NCI-H446 treated with DMSO at 0.1 percent for 48 hours (cell line): ENCODE measurements at places on chromosomes 11 and 22.

DNA sequence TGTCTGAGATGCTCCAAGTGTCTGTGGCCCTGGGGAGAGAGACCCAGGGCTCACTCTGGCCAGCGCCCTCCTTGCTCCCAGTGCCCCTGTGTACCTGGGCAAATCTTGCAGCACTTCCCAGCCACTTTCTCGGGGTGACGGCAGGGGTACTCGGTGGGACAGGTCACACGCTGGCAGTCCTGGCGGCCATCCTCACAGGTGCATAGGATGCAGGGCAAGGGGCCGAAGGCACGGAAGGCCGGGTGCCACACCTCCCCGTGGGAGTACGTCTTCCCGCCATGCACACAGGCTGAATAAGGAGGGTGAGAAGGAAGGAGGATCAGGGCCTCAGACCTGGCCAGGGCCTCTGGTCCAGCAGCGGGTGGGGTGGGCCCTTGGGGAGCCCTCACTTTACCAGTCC lies 28.0 kb downstream of the CHRDL2 start:
- no peak for DNase-seq

- no peak for DNase-seq
Observed at GRCh38 chr22:21948824-21949568, 3.7 kb downstream of the PPM1F start.

GRCh38 chr11:17408641-17409040 lies 20.2 kb upstream of the KCNJ11 start:
- no peak for DNase-seq

DNA sequence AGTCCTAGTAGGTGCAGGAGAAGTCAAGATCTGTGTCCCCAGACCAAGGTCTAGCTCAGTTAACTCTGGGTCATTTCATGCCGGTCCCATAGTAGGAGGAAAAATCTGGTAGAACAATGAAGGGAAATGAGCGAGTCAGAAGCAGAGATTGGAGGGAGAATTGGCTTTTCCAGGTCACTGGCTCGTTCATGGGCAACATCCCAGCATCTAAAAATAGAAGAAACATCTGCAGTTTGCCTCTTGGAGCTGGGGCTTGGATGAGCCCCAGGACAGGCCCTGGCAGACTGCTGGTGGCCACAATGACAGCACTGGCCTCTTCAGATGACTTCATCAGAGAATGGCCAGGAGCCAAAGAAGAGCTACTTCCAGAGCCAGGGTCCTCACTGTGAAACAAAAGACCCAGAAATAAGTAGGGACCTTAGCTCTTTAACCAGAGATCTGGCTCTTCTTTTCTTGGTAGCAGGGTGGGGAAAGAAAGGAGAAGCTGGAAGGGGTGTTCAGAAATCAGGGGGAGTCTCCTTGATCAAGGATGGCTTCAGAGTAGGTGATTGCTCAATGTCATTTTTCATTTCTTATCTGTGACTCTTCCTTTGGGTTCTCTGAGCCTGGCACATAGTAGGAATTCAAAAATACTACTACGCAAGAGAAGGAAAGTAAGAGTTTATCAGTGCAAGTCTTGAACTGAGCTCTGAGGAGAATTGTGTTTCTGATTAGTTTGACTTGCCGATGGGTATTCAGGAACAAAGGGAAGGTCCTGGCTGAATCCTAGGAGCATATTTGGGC lies 102.6 kb downstream of the TMPRSS5 start:
- DNase-seq = peak; percentile 45

DNA sequence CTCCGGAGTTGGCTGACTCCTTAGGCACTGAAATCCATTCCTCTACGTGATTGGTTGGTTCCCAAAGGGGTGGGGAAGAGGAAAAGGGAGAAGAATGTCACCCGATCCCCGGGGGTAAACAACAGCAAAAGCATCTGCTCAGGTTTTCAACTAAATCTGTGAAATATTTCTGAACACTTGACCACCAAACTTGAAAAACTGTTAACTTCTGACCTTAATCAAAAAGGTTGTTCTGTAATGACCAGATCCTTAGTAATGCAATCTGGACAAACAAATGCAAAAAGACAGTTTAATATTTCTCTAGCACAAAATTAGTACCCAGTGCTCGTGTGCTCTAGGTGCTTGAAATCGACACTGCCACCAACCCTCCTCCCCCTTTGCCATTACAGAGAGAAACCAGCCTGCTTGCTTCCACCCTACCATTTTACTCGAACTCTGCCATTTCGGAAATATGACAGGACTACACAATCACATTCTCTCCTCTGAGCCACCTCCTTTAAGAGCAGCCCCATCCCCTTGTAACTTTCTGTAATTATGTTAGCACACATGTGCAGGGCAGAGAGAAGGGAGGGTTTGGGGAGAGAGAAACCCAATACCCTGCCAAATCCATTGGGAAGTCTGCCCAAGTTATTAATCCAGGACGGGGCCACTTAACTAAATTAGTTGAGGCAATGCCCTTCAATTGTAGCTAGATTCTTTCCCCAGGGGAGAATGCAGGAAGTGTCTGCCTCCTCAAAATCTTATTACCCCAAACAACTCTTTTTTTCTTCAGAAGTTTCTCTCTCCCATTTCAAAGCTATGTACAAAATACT lies 113.8 kb downstream of the RBFOX2 start:
- peak; percentile 93 for DNase-seq

GRCh38 chr22:24101966-24102365 lies 79.3 kb upstream of the SUSD2 start:
- no peak for DNase-seq

DNA sequence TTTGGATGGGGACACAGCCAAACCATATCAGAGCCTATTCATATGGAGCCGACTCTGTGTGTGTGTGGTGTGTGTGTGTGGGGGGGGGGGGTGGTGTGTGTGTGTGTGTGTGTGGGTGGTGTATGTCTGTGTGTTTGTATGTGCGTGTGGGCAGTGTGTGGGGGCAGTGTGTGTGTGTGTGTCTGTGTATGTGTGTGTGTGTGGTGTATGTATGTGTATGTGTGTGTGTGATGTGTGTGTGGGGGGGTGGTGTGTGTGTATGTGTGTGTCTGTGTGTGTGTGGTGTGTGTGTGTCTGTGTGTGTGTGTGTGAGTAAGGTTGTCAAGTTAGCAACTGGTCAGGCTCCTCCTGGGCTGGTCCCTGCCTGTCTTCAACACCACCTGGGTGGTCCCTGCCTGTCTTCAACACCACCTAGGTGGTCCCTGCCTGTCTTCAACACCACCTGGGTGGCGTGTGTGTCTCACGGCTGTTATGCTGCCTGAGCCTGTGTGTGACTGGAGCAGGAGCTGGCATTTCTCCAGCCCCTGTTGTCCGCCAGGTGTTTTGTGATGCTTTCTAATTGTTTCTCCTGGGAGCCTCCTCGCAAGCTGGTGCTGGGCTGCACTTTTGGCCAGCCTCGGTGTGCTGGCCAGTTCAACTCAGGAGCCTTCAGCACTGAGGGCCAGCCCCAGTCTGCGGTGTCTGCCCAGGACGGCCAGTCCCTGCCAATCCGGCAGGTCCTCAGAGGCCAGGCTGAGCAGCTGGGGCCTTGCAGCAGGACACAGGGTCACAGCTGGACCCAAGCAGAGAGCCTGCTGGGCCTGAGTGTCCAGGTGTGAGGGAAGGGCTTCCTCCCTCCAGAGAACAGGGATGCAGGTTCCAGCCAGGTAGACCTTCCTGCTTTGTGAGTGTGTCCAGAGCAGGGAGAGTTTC lies 21.5 kb upstream of the PVALB start:
- DNase-seq = no peak

GRCh38 chr11:124712392-124712791 lies 27.4 kb upstream of the NRGN start:
- DNase-seq = no peak

DNA sequence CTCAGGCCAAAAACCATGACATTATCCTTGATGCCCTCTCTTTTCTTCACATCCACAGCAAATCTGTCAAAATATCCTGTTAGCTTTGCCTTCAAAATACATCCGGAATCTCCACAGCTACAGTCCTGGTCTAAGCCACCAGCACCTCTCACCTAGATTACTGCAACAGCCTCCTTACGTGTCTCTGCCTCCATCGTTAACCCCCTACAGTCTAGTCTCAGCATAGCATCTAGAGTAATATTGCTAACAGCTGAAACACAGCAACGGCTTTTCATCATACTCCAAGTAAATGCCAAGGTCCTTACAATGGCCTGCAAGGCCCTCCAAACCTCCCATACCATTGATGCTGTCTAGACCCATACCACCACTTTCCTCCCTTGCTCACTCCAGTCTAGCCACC lies 4.4 kb downstream of the TSG101 start:
- no peak for DNase-seq

- DNase-seq = no peak
Observed at GRCh38 chr11:64455456-64456261, 96.7 kb downstream of the RPS6KA4 start.

DNA sequence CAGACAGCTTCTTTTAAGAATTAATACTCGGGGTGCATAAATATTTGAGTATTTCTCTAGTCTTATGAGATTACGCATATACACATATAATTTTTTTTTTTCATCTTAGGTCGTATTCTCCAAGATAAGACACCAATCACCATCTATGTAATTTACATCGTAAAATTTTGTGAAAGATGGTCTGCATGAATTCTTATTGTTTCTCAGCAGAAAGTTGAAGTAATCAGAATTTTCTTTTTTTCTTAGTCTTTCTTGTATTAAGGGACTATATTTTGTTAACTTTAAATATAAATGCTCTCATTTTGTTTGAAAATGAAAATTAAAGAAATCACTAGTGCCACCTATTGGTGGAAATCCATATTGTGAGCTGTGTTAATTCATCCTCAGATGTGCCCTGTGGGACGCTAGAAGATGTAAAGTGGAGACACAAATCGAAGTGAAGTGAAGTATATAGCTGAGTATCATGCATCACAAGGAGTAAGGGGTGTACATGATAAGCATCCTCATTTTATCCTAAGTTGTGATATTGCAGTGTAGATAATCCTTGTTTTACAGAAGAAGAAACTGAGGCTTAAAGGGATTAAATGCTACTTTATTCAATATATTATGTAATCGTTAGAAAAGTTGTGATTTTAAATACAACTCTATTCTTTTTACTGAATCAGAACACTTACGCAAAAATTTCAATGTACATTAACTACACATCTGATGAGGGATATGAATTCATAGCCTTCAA lies 2084.3 kb downstream of the LRRC4C start:
- DNase-seq = no peak

DNA sequence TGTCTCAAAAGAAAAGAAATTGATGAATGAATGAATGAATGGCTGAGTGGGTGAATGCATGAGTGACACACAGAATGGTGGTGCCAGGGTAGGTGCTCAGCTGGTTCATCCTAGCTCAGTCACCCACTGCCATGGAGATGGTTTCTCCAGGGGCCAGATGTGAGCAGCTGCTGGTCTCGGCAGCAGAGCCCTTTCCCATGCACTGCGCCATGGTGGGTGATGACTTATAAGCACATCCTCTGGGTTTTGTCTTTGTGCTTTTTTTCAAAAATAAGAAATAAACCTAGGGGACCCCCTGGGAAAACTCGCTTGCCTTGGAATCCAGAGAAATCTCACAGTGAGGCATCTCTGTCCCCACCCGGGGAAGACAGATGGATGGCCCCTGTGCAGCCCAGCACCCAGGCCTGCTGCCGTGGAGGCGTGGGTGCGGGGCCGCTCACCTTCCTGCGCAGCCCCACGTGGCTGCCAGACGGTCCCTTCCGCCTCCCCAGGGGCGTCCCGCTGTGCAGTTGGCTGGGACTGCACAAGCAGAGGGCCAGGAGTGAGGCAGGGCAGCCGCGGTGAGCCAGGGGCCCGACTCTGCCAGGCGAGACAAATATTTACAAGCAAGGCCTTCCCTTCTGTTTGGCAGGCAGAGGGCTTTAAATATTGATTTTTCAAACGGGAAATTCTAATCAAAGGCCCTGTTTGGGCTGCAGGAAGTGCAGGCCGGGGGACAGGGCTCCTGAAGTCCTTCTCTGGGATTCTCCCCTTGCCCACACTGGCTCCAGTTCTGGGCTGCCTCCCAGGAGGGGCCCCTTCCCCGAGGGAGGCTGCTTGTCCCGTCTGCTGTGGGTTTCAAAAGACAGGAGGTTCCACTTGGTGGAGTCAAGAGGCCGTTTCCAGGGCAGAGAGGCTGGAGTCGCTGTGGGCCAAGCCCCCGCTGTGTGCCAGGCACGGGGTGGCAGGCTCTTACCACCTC lies 24.3 kb downstream of the MPPED1 start:
- peak; percentile 92 for DNase-seq

GRCh38 chr22:43895986-43896645 lies 4.3 kb upstream of the PNPLA5 start:
- no peak for DNase-seq

DNA sequence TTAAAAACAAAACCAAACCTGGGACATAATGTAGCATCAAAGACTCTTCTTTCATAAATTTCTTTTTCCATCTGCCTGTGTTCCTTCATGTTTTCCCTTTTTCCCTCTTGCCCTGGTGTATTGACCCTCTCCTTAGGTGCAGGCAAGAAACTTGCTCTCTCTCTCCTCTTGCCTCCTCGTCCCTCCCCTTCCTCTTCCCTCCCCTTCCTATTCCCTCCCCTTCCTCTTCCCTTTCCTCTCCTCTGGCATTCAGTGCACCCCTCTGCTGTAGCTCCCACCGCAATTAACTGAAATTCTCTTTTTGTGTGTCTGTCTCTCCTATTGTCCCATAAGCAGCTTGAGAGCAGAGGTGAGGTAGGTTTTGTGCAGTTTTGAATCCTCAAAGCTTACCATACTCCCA lies 49.9 kb downstream of the CSF2RB start:
- DNase-seq = no peak

DNA sequence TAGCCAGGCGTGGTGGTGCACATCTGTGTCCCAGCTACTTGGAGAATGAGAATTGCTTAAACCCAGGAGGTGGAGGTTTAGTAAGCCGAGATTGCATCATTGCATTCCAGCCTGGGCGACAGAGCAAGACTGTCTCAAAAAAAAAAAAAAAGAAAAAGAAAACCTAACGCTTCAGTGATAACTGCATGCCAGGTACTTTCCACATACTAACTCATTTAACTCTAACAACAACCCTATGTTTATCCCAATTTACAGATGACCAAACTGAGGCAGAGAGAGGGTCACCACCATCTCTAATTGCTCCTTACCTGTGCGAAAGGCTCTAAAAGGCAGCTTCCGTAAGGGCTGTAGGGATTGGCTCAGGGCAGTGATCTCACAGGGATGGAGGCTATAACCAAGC lies 11.6 kb downstream of the PISD start:
- no peak for DNase-seq

- no peak for DNase-seq
Observed at GRCh38 chr11:75950141-75950540, 135.1 kb downstream of the UVRAG start.

- DNase-seq = no peak
Observed at GRCh38 chr11:80024119-80024518, 583.3 kb upstream of the TENM4 start.

GRCh38 chr11:100353083-100353482 lies 334.0 kb upstream of the ARHGAP42 start:
- DNase-seq = no peak
